ENCODE measurements at places on chromosomes 3 and 15. TPM values are rescaled to one million over a fixed set of nuclear protein-coding genes. Genes with fewer than 3 reads are reported as not detected.

DNA sequence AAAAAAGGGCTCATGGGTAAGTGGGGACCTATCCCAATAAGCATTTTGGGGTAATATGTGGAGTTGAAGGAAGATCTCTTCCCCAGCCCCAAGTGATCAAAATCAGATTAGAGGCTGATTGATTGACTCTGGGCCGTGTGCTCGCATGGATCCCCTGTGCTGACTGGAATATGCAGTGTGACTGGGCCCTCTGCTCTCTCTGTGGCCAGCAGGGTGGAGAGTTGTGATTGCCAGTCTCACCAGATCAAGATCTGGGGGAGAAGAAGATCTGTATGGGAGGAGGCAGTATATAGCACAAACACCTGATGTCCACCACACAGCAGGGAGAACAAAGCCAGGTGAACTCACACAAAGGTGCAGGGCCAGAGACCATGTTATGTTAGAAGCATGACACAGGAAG, 8.8 kb downstream of the NUDT16 start:
- DNase-seq: no peak

DNA sequence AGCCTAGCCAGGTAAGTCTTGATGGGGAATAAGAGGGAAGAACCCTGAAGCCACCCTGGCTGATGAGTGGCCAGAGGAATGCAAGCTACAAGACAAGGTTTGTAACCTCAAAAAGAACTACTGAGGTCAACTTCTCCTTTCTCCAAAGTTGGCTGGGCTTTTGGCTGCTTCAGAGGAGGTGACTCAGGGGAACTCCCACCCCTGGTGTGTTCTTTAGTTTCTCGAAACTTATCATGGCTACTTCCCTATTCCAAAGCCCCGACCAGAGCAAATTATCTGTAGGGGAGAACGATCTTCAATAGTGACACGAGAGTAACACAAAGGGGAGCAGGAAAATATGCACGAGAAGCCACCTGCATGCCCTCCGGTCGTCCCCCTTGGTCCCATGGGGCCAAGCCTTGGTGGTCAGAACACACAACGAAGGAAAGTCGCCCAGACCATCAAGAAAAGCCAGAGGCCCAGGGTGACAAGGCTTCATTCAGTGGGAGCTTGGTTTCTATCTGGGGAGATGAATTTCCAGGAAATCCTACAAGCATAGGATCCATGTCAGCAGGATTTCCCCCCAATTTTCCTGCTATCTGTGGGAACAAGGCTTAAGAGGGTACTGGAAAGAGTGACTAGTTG, 6.5 kb upstream of the BCL2A1 start:
- DNase-seq: peak; percentile 57

DNA sequence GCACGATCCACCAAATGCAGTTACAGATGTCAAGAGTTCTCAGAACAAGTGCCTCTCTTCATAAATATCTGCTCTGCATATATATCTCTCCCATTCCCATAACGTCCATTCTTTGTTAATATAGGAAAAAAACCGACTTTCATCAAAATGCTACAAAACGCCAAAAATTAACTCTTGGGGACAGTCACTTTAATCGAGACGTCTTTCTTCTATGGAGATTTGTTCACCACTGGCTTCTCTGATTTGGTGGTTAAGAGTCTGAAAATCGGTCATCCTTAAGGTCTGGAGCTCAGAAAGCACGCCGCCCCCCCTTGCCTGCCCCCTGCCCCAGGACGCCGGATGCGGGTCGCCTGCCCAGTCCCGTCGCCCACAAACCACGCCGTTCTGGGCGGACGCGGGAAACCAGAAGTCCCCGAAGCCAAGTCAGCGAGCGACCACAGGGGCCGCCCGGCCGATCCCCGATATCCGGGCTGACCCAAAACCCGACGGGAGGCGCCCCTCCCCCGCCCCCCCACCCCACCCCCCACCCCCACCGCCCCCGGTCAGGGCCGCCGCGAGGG, 252.7 kb downstream of the TJP1 start:
- DNase-seq: no peak

DNA sequence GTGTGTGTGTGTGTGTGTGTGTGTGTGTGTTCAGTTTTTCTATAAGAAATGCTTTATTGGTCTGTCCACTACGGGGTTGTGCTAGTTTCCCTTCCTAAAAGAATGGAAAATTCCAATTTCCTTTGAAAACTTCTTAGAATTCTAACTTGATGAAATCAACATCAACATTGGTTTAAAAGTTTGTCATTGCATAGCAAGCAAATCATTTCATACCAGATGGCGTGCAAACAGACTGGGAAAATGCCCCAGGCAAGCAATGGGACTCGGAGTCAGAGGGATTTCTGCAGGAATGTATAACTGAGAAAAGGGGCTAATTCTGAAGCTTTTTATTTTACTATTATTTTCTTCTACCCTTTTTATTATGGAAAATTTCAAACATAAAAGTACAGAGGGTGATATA, 13.1 kb upstream of the DYNC1LI1 start:
- DNase-seq: no peak

- DNase-seq: no peak
Observed at GRCh38 chr3:193145248-193145647, 95.8 kb upstream of the PLAAT1 start.

- no peak for DNase-seq
Observed at GRCh38 chr15:59562448-59563186, 49.0 kb upstream of the GCNT3 start.

DNA sequence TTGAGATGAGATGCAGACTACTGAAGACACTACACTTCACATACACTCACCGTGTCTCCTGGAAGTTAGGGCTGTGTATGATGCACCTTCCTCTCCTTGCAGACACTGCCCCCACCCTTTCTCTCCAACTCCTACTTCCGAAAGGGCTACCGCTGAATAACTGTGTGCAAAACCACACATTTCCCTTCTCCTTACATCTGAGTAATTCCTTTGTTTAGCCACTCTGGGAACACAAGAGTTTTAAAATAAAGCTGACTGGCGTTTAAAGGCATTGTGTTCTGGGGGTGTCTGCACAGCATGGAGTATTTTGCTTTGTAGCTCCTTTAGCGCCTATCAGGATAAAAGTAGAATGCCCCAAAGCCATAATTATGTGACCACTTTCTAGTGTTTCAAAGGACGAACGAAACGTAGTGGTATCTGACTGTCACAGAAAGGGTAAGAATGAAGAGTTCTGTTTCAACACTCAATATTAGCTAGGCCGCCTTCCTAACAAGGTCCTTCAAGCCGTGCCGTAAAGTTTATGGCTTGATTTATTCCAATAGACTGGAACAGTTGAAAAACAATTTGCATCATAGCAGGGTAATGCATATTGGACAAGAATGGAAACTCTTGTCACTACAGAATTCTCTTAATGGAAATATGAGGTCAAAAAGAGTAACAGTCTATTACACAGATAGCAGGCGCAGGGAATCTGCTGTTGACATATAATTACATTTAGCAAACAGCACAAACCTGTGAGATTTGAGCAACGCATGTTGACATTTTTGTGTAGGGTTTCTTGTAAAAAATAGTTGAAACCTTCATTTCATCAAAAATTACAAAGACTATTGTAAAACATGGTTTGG, 619.9 kb downstream of the FOXP1 start:
- no peak for DNase-seq

DNA sequence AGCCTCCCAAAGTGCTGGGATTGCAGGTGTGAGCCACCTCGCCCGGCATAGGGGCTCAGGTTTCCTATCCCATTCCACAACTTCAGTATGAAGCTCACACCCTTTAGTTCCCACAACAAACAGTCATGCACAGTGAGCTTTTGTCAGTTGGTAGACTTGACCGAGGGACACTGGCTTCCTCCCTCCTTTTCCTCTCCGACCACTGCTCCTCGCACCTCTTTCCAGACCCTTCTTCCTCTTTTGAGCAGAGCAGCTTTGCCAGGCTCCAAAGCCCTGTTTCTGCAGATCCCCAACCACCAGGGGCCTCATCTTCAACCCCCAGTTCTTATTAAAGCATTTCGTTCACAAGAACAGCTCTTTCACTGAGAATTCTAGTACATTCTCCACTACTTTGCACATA, 12.7 kb upstream of the CILP start:
- no peak for DNase-seq

- peak; percentile 63 for DNase-seq
Observed at GRCh38 chr3:120177151-120177550, 82.9 kb upstream of the GSK3B start.

DNA sequence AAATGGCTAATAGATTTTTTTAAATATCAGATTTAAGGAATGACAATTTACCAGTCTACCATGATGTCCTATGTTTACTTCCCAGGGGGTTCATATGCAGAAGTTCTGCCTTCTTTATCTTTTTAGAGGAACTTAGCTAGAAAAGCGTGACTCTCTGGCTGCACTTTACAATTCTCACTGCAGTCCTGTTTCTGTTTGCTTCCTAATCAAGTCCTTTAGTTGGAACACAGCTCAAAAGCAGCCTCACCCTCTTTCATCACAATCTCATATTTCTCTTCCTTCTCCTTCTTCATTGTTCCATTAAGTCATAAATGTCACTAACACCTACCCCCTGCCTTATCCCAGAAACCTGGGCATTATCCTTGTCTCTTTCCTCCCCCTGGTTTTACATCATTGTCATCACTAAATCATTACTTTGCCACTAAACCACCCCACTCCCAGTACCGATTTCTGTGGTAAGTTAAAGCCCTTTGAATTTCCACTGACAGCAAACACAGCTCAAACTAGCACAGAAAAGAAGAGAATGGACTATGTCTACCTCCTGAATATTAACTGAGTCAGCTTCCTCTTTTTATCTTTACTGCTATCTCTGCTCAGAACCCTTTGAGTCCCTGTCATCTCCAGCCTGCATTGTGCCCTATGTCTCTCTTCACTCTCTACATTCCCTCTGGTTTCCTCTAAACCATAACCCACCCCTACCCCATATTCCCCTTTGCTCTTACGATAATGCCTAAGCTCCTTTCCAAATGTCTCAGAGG, 13.8 kb upstream of the PPP4R2 start:
- no peak for DNase-seq

DNA sequence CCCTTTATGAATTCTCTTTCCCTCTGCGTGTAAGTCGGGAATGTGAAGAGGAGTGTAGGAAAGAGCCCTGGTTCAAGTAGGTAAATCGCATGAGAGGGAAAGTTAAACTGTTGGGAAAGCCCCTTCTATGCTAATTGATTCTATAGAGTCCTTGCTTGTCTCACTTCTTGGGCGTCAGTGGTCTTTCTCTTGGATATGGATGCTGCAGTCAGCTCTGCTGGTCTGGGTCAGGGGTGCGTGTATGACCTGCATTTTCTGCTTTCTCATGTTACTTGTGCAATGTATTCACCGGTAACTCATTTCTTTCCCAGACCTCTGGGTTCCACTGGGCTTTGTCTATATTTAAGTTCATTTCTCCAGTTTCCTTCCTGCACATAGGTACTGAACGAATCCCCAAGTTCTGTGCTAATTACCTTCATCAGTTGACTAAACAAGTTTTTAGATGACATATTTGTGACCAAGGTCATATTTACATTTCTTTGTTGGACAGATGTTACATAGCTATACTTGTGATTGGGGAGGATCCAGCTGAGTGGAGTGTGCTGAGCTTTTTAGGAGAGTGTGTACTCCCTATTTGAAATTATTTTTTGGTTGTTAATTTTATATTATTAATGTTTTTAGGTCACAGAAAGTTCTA, 1.4 kb downstream of the SETD5 start:
- no peak for DNase-seq

- DNase-seq: peak; percentile 82
Observed at GRCh38 chr15:48414015-48414414, 82.8 kb downstream of the DUT start.

DNA sequence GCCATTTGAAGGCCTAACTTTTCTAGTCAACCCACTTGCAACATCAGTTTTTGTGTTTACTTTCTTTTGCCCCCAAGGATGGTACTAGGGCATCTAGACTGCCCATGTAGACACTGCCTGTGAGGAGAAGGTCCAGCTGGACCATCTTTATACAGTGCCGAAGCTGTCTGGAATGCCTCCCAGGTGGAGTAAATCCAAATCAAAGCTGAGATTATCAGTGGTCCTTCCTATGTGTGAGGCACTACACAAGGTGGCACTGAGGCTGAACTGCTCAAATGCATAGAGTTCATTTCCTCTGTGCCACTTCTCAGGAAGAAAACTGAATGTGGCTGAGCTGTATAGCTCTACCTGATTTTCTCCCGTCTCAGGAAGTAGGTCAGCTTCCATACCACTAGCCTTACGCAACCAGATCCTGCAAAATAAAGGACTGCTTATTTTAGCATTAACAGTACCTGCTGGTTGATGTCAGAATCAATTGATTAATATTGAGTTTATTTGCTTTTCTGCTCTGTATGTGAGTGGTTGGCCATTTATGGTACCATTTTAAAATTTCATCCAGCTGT, 106.1 kb downstream of the GHSR start:
- no peak for DNase-seq

- DNase-seq: peak; percentile 49
Observed at GRCh38 chr15:43516801-43517353, 531 bp upstream of the MAP1A start.

DNA sequence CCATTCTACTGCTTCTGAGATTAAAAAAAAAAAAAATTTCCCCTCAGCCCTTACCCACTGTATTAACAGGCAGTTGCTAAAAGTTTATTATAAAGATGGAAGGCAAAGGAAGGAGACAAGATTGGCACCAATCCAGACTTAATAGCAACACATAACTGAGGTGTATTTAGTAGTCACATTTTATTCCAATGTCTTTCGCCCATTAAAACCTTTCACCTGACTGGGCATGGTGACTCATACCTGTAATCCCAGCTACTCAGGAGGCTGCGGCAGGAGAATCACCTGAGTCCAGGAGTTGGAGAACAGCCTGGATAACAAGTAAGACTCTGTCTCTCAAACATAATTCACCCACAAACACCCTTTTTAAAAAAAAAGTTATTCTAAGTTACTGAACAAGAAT, 4.4 kb downstream of the ACAP2 start:
- DNase-seq: no peak

- peak; percentile 83 for DNase-seq
Observed at GRCh38 chr15:101267320-101268104, 9.8 kb downstream of the SELENOS start.

GRCh38 chr3:186594591-186595113, 18.2 kb upstream of the AHSG start:
- no peak for DNase-seq

DNA sequence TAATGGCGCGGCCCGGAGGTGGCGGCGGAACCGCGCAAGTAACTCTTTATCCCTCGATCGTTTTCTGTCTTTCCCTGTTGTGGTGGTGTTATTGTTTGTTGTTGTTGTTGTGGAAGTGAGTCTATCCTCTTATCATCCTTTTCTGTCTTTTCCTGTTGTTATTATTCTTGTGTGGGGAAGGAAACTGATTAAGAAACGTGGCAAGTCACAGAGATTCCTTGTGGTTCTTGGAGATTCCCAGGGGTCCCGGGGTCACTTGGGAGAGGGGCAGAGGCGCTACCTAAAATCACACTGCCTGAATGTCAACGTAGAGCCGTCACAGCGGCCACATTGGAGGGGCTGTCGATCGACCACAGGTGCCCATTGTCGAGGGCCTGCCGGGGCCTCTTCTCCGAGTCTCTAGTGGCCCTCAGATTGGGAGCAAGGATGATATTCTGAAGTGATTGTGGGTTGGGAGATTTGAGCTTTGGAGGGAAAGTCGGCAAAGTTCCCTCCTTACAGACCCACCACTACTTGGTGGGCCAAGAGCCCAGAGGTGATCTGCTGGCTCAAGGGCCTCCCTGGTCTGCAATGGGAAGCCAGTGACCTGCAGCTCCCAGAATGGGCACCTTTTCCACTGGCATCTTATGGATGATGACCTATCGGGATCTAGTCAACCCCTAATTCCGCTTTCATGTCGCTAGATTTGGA, 790 bp downstream of the PARP14 start:
- DNase-seq: no peak

- DNase-seq: no peak
Observed at GRCh38 chr3:156459434-156459833, 95.5 kb downstream of the SSR3 start.

ALG3 gene
- total RNA-seq: 50.6 TPM

PRR20G gene
- total RNA-seq: not detected

ARHGEF26 gene
- total RNA-seq: 8.1 TPM

CCDC39 gene
- total RNA-seq: not detected

PLCB2 gene
- total RNA-seq: 8.4 TPM

Data from right atrium auricular region (tissue), 2 donors.